Activated CD4-positive, alpha-beta memory T cell treated with anti-CD3 and anti-CD28 coated beads for 36 hours (primary cell): ENCODE measurements at places on chromosomes 7 and 10. TPM values are rescaled to one million over a fixed set of nuclear protein-coding genes. Genes with fewer than 3 reads are reported as not detected.

DNA sequence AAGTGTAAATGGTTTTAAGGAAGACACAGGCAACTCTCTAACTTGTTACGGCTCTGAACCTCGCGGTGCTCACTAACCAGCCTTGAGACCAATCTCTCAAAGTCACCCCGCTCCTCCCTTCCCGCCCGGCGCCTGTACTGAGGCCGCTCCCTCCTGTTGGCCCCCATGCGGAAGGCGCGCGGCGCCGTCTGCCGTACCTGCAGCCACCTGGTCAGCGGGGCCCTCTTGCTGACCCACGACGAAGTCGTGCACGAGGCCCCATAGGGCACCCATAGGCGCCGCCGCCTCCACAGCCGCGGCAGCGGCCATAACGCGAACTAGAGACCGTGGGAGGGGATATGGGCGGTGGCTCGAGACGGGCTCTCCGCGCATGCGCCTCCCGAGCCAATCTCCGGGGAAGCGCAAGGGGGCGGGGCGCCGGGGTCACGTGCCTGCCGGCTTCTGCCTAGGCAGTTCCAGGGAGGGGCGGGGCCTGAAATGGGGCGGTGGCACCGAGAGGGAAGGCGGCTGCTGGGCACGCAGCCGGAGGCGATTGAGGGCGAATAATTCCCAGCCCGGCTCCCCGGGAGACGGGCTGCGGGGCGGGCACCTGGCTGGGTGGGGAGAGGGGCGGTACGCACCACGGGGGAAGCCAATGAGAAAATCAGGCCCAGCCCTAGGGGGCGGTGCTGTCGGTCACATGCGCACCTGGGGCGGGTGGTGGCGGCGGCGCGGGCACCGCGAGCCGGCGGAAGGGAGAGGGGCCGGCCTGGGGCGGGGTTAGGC, at the start of gene MMS19:
Gene MMS19 (minus strand): TSS at position 347 of the 765 bp plus-strand sequence. CDS start 38 bp downstream, at position 309.
- peak within 1 kb of the TSS; percentile 98 for H3K4me3 ChIP-seq
- DNase-seq, result peak; percentile 99
- H3K4me1 ChIP-seq, result peaks cover 33% of the 10 kb centered on the region

Gene PAPOLB
- not detected for total RNA-seq

DNA sequence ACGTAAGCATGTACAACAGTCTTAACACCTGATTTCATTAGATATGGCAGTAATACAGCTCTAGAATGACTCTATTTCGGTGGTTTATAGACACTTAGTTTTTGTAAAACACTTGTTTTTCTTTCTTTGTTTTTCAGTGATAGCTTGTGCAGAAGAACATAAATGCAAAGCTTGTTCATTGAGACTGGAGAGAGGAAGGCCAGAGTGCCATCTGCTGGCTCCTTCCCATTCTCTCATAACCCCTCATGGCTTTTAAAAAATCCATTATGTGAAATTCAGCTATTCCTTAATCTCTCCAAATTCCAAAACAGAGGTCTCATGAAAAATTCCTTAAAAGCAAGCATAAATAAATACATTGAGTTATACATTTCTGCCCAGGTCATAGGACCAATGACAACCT, 76.3 kb downstream of the CACNB2 start:
- H3K27me3 ChIP-seq, result peaks cover 6% of the 10 kb centered on the region
- no peak overlapping the region for H3K27ac ChIP-seq
- H3K4me3 ChIP-seq, result no peak overlapping the region
- no peak for DNase-seq
- H3K4me1 ChIP-seq, result no peaks in the 10 kb centered on the region

Gene ARHGEF35
- total RNA-seq, result 9.6 TPM

DNA sequence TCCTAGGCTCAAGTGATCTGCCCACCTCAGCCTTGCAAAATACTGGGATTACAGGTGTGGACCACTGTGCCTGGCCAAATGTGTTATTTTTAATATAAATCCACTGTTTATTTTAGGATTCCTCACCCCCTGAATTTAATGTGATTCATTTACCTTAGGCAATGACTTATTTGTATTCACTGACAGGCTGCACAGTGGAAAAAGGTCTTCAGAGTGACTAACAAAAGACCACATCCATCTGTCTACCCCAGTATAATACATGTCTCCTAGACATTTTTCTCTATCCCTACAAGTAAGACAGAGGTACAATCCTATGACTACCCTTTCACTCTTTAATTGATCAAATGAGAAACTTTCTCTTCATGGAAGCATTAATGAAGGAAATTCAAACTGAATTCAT, 230.2 kb downstream of the AHR start:
- no peak overlapping the region for H3K27ac ChIP-seq
- H3K4me1 ChIP-seq, result peaks cover 6% of the 10 kb centered on the region
- H3K4me3 ChIP-seq, result no peak overlapping the region
- no peak for DNase-seq
